ENCODE measurements at places on chromosomes 6 and 20.

DNA sequence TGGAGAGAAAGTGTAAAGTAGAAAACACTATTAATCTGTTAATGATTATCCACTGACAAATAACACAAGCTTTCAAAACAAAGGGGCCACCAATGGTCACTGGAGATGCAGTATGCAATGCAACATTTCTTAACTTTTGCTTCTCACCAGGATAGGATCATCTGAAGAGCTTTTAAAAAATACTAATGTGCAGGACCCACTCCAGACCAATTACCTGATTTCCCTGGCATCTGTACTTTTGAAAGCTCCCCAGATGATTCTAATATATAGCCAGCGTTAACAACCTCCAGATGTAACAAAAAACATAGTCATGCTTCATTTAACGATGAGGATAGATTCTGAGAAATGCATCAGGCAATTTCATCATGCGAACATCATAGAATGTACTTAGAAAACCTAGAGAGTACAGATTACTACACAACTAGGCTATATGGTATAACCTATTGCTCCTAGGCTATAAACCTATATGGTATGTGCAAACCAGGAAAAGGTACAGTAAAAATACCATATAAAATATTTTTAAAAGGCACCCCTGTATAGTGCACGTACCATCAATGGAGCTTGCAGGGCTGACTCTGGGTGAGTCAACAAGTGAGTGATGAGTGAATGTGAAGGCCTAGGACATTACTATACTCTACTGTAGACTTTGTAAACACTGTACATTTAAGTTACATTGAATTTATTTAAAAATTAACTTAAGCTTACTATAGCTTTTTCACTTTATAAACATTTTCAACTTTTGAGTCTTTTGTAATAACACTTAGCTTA is 69.2 kb downstream of the ATG5 start:
- DNase-seq, result peak; percentile 58

DNA sequence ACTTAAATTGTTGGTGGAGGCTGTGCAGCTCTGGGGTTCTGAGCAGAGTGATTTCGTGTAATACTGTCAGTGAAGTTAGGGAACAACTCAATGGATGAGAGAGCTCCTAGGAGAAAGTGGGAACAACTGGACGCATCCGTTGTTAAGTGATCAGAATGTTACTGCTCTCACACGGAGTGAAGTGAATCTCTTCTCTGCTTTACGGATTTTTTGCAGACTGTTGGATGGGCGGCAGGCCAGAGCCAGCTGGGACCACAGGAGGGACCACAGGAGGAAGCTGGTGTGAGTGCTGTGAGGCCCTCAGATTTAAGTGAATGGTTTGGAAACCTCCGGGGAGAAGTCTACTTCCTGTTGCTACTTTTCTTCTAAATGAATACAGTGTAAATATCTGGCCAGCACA is 23.7 kb upstream of the PPP1R14C start:
- peak; percentile 5 for DNase-seq

DNA sequence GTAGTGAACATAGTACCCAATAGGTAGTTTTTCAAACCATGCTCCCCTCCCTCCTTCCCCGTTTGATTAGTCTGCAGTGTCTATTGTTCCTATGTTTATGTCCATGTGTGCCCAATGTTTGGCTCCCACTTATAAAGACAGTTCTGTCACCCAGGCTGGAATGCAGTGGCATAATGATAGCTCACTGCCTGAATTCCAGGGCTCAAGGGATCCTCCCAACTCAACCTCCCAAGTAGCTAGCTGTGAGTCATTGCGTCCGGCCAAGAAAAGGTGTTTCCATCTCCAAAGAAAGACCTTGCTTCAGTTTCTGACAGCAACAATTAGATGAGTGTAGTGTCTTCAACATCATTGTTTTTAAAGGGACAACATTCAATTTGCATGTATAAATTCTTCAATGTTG is 131.1 kb upstream of the CEP162 start:
- no peak for DNase-seq

DNA sequence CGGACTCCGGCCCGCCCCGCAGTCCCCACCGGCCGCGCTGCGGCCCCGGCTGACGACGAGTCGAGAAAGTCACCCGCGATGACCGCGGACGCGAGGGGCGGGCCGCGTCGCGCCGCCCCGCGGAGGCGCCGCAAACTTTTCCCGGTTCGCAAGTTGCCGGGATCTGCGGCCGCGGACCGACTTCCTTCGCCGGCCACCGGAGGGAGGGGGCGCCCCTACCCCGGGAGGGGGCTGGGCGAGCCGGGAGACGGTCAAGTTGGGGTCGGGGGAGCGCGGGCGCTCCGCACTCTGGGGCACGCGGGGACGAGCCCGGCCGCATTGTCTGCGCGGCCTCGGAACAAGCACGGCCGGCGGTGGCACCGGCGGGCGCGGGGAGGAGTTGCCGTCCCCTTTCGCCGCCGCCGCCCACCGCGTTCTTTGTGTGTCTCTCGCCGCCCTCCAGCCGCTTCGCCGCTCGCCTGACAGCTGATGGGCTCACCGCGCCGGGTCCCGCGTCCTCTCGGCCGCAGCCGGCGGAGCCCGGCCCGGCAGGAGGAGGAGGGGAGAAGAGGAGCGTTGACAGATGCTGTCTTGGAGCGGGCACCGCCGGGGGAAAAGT is 131.6 kb downstream of the OGFRL1 start:
- peak; percentile 56 for DNase-seq

DNA sequence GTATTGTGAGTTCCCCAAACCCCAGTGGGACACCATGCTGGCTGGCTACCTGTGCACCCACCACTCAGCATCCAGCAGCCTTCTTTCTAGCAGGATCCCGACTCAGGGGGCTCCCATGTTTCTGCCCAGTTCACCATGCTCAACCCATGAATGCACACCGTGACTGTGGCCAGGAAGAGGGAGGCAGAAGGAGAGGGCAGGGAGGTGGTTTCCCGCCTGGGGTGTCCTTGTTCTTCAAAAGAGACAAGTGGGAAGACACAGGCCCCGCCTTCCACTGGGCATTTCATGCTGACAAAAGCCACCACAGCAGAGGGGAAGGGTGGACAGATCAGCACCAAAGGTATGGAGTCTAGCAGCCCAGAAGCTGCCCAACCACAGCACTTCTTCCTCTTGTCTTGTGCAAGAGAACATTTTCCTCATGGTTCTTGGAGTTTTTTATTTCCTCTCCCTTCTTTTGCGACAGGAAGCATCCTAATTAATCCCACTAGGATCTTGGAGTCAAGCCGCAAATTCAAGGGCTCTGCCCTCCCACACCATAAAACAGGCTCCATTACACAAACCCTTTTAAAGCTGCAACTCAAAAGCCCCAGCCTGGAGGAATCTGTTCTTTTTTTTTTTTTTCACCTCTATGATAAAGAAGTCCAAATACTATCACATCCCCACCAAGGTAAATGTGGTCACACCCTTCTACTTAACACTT is 13.5 kb upstream of the ANKRD60 start:
- no peak for DNase-seq

Data from astrocyte of the spinal cord (primary cell).